ENCODE measurements at places on chromosomes 11 and 22.
A peak's percentile ranks its signal among the peaks of the same experiment; 100 is the strongest.

DNA sequence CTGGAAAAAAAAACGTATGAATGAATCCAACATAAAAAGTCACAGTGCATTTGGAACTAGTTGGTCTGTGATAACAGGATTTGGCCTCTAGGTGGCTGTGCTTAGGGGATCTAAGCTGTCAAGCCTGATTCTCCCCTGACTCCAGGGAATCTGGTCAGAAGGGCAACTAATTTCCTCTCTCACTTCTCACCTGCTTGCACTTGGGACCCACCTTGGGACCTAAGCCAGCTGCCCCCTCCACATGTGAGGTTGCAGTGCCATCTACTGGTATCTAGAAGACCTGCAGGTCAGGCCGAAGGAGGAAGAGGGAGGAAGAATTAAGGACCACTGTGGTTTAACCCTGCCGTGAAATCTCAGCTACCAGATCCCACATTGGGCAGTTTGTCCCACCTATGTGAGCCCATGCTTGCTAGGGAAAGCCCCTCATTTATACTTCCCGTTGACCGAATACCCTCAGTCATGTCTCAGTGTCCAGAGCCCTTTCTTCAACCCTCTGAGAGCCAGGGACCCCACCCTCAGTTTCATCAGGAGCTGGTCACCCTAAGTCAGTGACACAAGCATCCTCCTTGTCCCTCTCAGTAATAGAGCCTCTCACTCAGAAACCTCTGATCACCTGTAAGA, 33.2 kb upstream of the CAVIN3 start:
- DNase-seq = peak; percentile 43

- no peak for DNase-seq
Observed at GRCh38 chr22:21457023-21457787, 10.0 kb upstream of the TMEM191C start.

DNA sequence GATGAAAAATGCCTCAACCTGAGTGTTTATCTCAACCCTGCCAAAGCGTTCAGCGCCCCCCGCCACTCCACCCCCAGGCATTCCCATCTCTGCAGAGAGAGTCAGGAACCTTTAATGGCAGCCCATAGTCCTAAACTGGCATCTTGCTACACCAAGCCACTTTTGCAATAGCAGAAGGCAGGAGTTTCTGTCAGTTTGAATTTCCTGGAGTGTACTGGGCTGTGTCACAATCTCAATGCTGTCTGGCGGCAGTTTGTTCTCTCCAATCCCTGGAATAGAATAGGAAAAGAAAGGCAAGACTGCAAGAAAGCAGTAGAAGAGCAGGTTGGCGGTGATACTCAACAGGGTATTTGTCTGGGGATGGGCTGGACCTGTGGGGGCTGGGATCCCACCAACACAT, 32.9 kb upstream of the FLI1 start:
- DNase-seq = no peak

GRCh38 chr11:102589047-102589459, 36.1 kb downstream of the MMP20 start:
- no peak for DNase-seq

GRCh38 chr11:2576111-2576510, 123.7 kb downstream of the KCNQ1OT1 start:
- peak; percentile 1 for DNase-seq

DNA sequence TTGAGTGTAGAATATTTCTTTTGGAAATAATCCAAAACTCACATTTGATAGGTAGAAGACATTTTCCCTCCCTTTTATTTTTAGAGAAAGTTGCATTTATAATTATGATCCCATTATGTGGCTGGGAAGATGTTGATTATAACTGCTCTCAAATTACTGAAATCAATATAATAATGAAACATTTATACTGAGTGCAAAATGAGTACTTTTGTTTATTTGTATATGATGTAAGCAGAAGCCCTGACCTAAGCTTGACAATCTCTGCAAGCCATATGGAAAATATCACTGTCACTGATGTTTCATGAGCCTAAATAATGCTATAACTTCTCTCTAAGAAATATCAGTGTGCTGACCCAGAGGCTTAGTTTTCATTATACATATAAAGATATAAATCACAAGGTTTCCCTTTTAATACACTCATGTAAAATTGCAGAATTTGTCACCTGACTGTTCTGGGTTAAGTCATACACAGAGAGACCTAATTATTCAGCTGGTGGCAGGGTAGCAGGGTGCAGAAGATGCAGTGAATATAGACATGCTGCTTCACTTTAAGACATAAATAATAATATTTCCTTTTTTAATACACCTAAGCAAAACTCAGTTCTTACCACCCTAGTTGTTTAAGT, 99.2 kb downstream of the BBOX1 start:
- no peak for DNase-seq

GRCh38 chr22:19524170-19525115, at the start of gene CLDN5:
Gene CLDN5, minus strand, starts transcription at chr22:19524410. Its CDS starts 155 bp downstream, at chr22:19524255.
- no peak for DNase-seq

- DNase-seq = no peak
Observed at GRCh38 chr22:23237201-23237798, 57.0 kb downstream of the BCR start.

DNA sequence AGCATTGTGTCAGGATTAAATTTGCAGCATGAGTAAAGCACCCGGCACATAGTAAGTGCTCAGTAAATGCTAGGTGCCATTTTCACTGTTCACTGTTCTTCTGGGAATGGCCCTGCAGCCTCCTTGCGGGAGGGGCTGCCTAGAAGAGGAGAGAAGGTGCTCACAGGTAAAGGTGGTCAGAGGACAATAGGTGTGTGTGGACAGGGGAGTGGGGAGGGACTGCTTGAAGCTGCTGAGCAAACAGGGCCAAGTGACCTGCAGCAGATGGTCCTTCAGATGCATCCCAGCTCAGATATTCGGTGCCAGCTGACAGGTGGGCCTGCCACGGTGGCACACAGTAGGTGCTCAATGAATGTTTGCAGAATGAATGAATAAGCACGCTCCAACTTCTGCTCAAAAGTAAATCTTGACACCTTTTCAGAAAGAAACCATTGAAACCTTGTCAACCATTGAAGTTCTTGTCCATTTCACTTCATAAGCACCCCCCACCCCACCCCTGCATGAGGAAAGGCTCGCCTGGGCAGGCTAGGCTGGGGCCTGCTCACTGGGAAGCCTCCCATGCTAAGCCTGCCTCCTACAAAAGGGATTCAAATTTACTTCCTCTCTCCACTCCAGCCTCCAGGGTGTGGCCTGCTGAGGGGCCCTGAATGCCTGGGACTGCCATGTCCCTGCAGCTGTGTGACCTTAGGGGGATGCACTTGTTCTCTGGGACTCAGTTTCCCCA, 1.6 kb downstream of the KIAA0930 start:
- DNase-seq = no peak

DNA sequence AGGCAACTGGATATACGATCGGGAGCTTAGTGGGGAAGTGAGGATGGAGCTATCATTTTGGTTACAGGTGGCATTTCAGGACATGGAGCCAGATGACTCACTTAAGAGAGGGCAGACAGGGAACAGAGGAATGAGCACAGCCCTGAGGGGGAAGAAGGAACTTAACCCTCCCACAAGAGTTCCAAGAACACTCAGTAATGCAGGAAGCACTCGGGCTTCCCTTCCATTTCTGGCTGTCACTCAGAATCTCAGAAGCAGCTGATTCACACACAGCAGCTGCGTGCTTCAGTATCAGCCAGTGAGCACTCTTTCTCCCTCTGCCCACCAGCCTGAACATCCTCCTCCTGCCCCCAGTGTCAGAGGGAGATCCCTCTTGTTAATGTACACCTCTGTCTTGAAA, 34.8 kb downstream of the EFCAB6 start:
- no peak for DNase-seq

DNA sequence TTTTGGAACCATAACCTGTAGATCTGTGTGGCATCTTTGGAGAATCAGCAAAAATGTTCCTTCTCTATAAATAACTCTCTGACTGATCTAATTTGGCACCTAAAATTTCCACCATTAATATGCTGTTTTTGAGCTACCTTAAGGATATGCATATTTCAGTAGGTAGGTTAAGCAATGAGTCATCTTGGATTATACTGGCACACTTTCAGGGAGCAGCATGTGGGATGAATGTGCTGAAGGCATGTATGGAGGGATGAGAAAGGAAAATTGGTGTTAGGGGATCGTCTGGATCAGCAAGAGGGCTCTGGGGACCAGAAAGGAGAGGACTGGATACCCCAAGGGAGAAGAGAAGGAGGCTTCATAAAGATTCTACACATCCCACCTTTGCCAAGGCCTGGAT, 44.6 kb upstream of the ELF5 start:
- no peak for DNase-seq

- no peak for DNase-seq
Observed at GRCh38 chr11:8790968-8791367, 108.4 kb downstream of the RPL27A start.

DNA sequence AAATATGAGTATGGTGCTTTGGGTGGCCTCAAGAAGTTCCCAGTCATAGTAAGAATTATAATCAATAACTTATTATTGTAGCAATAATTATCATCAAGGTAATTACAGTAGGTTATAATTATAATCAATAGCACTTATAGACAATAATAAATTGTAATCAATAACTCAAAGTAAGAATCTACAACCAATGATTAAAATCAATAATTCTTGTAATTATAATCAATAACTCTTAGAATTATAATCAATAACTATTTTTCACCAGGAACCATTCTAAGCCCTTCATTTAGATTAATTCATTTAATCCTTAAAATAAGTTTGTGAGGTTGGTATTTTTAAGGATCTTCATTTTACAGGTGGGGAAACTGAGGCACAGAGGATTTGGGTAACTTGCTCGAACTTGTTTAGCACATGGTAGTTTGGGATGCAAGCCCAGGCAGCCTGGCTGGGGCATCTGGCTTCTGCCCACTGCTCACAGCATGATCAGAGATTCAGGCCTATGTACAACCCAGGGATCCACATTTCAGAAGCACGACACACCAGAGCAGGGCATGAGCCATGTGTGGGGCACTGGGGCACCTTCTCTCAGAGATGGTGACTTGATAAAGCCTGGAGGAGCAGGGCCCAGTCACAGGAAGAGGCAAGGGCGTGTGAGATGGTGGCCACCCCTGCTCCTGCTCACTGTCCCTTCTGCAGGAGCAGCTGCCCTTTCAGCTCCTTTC, 46.6 kb downstream of the SLC1A2 start:
- no peak for DNase-seq

DNA sequence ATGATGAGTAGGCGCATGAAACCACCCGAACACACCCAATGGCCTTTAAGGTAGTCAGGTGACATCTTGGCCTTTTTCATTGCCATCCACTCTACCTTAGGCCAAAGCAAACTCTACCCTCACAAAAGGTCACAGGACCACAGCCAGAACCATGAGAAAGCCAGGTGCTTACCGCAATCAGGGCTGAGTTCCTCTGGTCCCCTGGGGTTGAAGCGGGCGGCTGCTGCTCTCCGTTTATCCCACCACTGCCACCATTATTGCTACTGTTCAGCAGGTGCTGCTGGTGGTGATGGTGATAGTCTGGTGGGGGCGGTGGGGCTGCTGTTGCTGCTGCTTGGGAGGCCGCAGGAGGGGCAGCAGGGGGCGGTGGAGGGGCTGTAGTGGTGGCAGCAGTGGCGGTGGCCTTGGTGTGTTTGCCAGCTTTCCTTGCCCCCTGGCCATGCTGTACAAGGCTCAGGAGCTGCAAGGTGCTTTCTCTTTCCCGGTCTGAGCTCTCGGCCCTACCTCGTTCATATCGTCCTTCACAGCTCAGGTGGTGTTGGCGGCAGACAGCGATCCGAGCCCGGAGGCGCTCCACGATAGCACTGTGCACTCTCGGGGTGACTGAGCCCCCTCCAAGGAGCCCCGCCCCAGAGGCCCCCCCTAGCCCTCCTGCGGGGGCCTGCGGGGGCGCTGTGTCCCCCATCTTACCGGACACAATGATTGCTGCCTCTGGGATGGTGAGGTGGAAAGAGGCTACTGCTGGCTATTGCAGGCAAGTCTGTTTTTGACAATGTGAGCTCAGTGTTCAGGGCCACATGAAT, 1.6 kb downstream of the MAML2 start:
- DNase-seq = peak; percentile 68

- no peak for DNase-seq
Observed at GRCh38 chr22:19793661-19794310, 33.2 kb downstream of the TBX1 start.

GRCh38 chr11:128421577-128422330, 165.6 kb downstream of the ETS1 start:
- no peak for DNase-seq

GRCh38 chr22:38218661-38219622, 17.1 kb downstream of the MAFF start:
- DNase-seq = no peak

- DNase-seq = no peak
Observed at GRCh38 chr22:25929321-25929878, 187.4 kb downstream of the MYO18B start.

DNA sequence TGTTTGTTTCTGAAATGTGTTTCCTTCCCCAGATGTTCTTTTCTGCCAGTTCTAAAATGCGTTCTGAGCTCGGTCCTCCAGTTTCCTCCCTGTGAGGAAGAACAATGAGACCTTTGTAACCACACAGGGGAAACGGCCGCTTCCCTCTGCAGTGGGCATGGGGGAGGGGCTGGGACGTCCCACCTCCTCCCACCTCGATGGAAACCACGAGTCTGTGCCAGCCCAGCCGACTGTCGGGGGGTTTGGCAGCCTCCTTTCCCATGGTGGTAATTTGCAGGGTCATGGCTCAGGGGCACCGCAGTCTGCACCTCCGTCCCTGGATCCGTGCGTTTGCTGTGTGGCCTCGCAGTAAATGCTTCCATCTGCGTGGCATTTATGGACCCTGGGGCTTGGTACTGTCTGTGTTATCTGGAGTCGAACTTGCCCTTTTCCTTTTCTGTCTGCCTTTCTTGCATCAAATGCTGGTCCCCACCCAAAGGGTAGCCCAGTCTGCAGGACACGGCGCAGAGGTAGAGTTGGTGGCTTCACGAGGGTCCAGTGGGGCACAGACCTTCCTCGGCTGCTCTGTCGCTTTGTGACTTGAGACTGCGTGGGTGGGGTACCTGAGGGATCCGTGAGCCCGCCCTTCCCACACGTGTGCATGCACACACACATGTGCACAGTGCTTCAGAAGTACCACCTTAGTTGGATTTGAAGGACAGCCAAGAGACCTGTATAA, 16.1 kb downstream of the LRP5 start:
- DNase-seq = peak; percentile 14

GRCh38 chr11:83349296-83349695, 63.1 kb upstream of the CCDC90B start:
- DNase-seq = no peak

Data from activated gamma-delta T cell treated with Interleukin-2 at 50 U/mL for 16 hours (primary cell).